ENCODE measurements at places on chromosomes 5 and 9.

GRCh38 chr5:73640861-73641320 is 14.9 kb downstream of the ARHGEF28 start:
- no peak for DNase-seq

GRCh38 chr5:56755036-56755555 is 60.3 kb upstream of the MAP3K1 start:
- DNase-seq = no peak

GRCh38 chr5:67381236-67381880 is 184.8 kb upstream of the CD180 start:
- no peak for DNase-seq

- no peak for DNase-seq
These were observed 70.2 kb downstream of the PRUNE2 start for GRCh38 chr9:76835571-76836283.

GRCh38 chr5:5360363-5360940 is 62.0 kb upstream of the ICE1 start:
- no peak for DNase-seq

DNA sequence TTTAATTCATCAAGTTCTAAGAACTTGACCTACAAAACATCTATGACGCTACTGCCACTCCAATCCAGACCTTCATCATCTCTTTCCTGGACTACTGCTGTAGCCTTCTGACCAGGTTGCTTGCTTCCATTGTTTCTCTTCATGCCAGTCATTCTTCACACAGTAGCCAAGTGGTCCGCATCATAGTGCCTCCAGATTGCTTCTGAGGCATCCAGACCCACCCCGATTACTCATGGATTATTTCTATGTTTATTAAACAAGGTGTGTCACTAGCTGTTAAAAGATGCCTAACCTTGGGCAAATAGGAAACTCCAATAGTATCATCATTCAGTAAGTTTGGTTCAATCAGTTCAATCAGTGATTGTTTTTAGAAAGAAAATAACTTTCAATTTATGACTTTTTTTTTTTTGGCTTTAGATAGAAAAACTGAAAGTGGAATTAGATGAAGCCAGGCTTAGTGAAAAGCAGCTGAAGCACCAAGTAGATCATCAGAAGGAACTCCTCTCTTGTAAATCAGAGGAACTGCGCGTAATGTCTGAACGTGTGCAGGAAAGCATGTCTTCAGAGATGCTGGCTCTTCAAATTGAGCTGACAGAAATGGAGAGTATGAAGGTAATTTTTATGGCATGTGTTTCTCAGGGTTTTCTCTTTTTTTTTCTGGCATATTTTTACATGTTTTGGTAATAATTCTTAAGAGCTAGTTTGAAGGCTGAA is 9.5 kb downstream of the SPDL1 start:
- no peak for DNase-seq

- DNase-seq = no peak
These were observed 136.8 kb downstream of the CFAP90 start for GRCh38 chr5:7714119-7714518.

- no peak for DNase-seq
These were observed 859.5 kb downstream of the PTPRD start for GRCh38 chr9:9753266-9753665.

GRCh38 chr5:118486647-118487225 is 501.6 kb downstream of the DTWD2 start:
- DNase-seq = no peak

DNA sequence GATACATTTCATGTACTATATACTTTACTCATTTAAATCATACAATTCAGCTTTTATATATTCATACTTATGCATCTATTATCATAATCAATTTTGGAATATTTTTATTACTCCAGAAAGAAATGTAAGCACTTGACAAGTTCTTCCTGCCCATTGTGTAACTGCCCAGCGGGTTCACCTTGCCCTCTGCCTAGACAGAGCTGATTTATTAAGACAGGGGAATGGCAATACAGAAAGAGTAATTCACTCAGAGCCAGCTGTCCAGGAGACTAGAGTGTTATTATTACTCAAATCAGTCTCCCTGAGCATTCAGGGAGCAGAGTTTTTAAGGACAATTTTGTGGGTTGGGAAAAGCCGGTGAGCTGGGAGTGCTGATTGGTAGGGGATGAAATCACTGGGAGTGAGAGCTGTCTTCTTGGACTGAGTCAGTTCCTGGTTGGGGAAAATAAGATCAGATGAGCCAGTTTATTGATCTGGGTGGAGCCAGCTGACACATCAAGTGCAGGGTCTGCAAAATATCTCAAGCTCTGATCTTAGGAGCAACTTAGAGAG is 16.1 kb upstream of the SPIN1 start:
- no peak for DNase-seq

GRCh38 chr9:128920381-128921058 is at the start of gene PHYHD1:
TSS of gene PHYHD1 (plus strand) at chr9:128920982. CDS start at chr9:128922324, 1,342 bp downstream.
- DNase-seq = no peak

DNA sequence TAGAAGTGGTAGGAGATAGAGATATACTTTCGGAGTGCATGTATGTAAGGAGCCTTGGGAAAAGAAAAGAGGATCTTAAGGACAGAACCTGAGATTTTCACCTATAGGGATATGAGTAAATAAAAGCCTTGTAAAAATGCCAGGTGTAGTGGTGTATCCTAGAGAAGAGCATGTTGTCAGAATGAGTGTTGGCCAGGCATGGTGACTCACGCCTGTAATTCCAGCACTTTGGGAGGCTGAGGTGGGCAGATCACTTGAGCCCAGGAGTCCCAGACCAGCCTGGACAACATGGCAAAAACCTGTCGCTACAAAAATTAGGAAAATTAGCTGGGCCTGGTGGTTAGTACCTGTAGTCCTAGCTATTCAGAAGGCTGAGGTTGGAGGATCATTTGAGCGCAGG is 76.0 kb downstream of the IPO11 start:
- DNase-seq = no peak

- no peak for DNase-seq
These were observed 30.4 kb downstream of the ACO1 start for GRCh38 chr9:32414856-32415255.

GRCh38 chr9:93669116-93669957 is 93.0 kb downstream of the PHF2 start:
- DNase-seq = no peak

- DNase-seq = no peak
These were observed 1758.1 kb downstream of the MAT2B start for GRCh38 chr5:165263536-165263935.

DNA sequence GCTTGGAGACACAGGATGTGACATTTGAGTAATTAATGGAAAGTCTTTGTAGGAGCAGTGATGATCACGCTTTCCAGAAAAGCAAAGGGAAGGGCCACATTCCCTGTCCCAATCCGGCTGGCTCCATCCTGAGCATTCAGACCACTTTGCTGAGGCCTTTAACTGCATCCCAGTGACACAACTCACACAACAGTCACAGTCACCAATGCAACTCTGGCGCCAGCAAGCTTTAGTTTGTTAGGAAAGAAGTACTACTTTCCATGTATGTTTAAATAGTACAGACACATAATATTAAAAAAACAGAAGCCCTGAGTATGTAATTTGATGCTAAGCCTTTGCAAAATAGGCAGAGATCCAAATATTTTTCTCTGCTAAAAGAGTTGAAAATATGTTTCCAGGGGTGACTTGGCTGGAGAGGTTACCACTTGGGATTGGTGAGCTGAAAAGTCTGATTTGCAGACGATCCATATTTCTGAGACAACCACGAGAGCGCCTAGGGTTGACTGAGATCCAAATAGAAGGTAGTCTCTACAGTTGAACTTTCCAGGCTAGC is 31.7 kb upstream of the GAS1 start:
- no peak for DNase-seq

DNA sequence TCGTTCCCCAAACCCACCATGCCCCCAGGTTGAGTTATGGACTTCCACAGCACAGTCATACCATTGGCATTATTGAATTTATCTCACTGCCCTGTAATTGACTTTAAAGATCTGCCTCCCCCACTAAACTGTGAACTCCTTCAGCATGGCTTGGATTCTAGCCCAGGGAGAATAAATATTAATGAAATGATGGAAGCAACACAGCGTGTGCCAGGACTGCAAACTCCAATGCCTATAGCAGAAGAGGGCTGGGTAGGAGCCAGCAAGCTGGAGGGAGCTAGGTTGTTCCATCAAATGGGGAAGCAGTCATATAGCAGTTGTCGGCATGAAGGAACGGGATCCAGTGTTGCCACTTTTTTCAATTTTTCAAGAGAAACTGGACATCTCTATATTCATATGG is 69.0 kb upstream of the MSX2 start:
- no peak for DNase-seq

DNA sequence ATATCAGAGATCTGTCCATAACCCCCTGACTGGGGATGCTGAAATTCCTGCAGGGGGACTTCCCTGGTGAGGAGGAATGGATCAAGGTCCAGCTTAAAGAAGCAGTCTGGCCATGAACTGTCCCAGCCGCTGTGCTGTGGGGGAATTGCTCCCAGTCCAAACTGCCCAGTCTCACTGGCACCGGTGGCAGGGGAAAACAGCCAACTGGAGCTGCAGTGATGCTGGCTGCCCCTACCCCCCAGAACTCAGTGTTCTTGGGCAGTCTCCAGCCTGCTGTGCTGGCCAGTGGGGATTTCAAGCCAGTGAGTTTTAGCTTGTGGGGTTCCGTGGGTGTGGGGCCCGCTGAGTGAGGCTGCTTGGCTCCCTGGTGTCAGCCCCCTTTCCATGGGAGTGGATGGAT is 306.5 kb upstream of the RPS23 start:
- DNase-seq = no peak

GRCh38 chr9:98896632-98897031 is 47.1 kb upstream of the COL15A1 start:
- DNase-seq = no peak

DNA sequence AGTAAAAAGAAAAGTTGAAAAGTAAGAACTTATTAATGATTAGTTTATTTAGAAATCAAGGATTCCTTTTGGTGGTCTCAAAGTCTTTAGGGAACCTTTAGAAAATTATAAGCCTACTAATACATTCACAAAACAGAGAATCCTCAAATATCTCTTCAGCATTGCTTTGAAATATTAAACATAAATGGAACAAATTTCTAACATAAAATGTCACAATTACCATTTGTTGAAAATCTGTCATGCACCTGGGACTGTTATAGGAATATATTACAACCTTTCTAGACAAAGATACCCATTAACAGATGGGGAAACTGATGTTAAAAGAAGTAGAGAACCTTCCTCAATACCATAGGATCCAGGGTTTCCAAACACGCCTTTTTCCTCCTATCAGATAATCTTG is 83.2 kb downstream of the LHFPL2 start:
- no peak for DNase-seq

GRCh38 chr9:20781092-20781491 is 97.0 kb downstream of the FOCAD start:
- no peak for DNase-seq

DNA sequence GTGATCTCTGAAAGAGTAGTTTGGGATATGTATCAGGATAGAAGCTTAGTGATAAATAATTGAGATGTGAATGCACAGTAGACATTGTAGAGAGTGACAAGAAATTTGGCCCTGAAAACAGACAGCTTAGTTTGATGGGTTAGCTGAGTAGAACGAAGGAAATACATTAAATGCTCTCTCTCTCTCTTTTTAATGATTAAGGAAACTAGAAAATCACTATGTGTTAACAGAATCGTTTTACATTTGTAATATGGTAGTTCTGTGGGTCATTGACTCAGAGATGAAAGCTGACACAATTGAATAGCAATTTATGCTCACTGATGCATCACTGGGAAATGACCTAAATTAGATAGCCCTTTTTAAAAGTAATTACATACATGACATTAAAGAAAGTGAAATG is 739.8 kb upstream of the PTPRD start:
- no peak for DNase-seq

DNA sequence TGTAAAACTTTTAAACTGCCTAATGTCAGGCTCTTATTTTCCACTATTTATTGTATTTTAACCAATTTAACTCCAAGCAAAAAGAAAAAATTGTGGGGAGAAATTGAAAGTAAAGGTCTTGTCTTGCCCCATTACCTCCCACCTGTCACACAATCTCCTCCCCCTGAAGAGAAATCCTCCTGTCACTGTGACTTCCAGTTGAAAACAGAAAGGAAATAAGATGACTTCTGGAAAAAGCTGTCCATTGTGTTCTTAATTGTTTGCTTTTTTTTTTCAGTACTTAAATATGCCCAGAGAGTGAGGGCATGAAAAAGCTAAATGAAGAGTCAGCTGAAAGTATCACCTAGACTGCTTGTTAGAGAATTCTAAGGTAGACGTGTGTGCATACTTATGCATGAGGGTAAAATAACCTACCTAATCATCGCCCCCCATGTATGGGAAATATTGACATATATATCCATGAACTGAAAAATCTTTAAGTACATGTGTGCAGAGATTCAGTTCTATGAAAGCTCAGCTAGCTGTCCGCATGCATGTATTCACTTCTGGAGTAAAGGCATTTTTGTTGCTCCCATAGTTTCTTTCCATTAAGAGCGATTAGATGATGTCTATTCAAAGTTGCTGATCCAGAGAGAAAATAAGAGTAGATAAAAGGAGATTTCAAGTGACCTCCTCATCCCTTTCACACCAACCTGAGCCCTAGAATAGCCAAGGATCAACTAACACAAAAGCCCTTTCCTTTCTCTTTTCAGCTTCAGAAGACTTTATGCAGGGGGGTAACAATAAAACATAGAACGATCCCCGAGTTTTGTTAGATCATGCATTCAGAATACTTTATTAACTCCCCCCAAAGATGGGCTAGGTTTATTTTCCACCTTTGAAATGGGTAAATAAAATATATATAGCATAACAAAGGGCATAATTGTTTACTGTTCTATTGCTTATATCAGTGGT is 5.3 kb downstream of the NR2F1-AS1 start:
- DNase-seq = no peak

GRCh38 chr9:71253011-71253410 is 131.6 kb upstream of the TRPM3 start:
- DNase-seq = no peak

DNA sequence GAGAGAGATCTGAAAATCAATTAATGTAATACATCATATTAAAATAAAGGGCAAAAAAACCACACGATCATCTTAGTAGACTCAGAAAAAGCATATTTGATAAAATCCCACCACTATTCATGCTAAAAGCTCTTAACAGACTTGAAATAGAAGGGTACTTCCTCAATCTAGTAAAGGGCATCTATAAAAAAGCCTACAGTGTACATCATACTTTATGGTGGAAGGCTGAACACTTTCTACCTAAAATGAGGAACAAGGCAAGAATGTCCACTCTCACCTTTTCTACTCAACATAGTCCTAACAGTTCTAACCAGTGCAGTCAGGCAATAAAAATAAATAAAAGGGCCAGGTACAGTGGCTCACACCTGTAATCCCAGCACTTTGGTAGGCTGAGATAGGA is 38.9 kb downstream of the POLK start:
- DNase-seq = no peak

GRCh38 chr5:153863951-153864350 is 174.8 kb downstream of the FAM114A2 start:
- DNase-seq = no peak

- DNase-seq = no peak
These were observed 4.1 kb upstream of the TCF7 start for GRCh38 chr5:134110382-134110781.

DNA sequence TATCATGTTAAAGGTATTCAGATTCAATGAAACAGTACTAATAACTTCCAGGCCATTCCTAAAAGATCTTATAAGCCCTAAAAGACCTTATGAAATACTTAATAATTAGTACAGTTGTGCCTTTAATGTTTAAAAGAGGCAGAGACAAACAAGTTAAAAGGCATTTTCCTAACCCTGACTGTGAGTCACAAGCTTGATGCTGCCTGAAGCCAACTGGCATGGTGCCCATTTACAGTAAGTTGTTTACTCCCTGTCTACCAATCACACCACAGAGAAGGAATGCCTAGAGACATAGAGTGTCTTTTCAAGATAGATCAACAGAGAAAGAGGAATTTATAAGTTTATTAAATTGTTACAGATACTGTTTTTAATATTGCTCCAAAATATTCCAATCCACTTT is 47.8 kb downstream of the NR3C1 start:
- DNase-seq = no peak
